ENCODE measurements at places on chromosomes 5 and 9.

GRCh38 chr5:167389537-167389936 is 901.9 kb upstream of the WWC1 start:
- no peak for DNase-seq

DNA sequence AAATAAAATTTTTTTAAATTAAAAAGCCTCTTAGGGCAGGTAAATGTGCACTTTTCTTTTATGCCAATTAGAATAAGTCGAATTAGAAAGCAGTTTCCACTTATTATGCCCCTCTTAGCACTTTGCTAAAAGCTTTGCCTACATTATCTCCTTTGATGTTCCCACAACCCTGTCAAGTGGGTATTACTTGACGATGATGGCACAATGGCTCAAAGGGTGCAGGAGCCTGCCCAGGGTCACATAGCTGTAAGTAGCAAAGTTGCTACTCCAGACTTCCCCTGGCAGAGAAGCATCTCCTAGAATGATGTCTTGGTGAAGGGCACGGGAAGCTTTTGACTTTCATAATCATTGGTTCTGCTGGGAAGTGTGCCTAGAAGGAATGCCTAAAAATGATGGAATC is 18.4 kb upstream of the IQGAP2 start:
- DNase-seq: no peak

DNA sequence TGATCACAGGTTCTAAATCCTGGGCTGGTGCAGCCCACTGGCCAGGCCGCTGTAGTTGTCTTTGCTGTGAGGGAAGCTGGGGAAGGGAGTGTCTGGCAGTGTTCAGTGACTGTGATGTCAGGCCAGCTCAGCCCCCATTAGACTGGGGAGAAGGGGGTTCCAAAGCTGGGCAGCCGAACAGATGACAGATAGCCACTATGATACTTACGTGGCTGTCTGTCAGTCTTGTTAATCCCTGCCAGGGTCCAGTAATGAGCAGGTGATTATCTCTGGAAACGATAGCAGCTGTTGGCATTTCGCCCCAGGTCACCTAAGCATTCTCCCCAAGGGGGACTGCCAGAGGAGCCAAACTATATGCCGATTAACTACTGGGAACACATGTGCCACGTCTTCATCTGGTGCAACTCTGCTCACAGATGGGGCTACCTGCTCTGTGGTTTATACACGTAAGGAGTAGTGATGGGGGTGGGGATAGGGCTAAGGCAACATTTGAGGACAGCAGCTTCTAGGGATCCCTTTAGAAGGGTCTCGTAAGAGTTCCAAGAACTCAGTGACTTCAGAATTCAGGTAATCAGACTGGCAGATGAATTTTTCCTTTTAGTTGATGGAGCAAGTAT is 396.3 kb downstream of the KDM4C start:
- no peak for DNase-seq

GRCh38 chr5:50463047-50463446 is 22.0 kb upstream of the EMB start:
- no peak for DNase-seq

Data from stimulated activated CD4-positive, alpha-beta T cell treated with anti-CD3 and anti-CD28 coated beads, Interleukin-1b, Interleukin-23, amount 100 ng/mL, for 24 hours (primary cell).